Aorta (tissue), 5 donors: ENCODE measurements at places on chromosomes 2 and 18. TPM values are rescaled to one million over a fixed set of nuclear protein-coding genes. Genes with fewer than 3 reads are reported as not detected.

Gene ACKR3
- 113 TPM for total RNA-seq

Gene SP140
- 2.7 TPM for total RNA-seq

Gene OTOS
- not detected for total RNA-seq

Gene IMPACT
- 20.7 TPM for total RNA-seq

Gene ICOS
- total RNA-seq = not detected

Gene ERCC3
- 45.5 TPM for total RNA-seq

Gene ST8SIA3
- total RNA-seq = not detected

Gene UGT1A5
- not detected for total RNA-seq

Gene ANKRD62
- total RNA-seq = not detected

Gene NTSR2
- not detected for total RNA-seq

Gene ZAP70
- 7.5 TPM for total RNA-seq

GRCh38 chr18:68299906-68300305 lies 415.0 kb downstream of the TMX3 start:
- DNase-seq = no peak

DNA sequence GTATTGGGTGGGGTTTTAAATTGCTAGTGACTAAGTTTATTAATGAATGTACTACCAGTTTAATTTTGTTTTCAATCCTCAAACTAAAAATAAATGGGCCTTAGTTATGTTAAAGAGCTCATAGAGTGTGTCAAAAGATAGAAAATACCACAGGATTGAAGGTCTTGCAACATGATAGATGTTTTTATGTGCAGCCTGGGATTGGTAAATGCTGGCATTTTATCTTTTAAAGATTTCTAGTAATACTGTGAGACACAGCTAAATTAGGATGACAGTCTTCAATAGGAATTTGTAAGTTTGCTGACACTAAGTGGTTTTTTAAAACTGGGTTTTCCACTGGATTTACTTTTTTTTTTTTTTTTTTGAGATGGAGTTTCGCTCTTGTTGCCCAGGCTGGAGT lies 122.3 kb downstream of the HAUS1 start:
- no peak for DNase-seq

GRCh38 chr2:160666154-160667060 lies 172.8 kb upstream of the RBMS1 start:
- no peak for DNase-seq

DNA sequence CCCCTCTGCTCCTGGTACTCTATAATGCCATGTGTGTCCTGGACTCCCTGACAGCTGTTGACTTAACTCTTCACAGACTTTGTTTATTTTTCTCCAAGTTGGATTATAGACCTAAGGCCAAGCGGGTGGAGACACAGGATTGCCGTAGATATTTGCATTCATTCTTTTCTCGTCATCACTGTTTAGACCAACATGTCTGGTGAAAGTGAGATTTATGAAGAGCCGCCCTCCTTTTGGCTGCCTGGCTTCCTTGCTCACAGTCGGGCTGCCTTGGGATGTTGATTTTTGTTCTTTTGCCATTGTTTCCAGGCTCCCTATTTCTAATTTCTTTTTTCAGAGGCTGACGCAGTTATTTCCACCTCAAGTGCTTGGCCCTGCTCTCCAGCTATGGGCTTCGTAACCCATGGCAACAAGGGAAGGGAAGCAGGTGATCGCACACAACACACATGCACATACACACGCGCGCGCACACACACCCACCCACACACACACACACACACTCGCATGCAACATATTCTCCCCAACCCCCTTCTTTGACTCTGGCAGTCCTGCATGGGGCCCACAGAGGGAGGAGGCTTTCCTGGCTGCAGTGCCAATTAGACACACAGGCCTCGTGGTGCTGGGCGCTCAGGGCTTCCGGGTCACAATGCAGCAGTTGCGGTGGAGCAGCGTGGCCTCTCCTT lies 296.5 kb downstream of the MTX2 start:
- no peak for DNase-seq

GRCh38 chr18:47249314-47249981 lies 2.0 kb downstream of the SKOR2 start:
- DNase-seq = no peak

DNA sequence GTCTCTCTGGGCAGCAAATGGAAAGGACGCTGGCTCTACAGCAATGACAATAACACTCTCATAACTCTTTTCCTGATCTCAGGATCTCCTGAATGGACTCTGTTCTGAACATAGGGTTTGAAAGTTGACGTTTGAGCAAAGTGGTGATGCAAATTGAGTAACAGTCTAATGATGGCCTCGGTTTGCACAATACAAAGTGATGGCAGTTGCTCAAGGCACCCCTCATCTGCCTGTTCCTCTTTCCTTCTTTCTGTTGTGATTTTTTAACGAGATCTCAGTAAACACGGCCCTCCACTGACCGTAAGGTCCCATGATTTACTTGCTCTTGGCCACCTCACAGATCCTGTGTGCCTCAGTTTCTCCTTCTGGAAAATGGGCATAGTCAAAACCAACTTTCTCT lies 303.6 kb downstream of the SLC8A1 start:
- no peak for DNase-seq

- DNase-seq = no peak
These were observed 288.1 kb downstream of the CCDC102B start for GRCh38 chr18:69085951-69086350.

GRCh38 chr18:56391931-56392590 lies 246.3 kb downstream of the TXNL1 start:
- DNase-seq = no peak

DNA sequence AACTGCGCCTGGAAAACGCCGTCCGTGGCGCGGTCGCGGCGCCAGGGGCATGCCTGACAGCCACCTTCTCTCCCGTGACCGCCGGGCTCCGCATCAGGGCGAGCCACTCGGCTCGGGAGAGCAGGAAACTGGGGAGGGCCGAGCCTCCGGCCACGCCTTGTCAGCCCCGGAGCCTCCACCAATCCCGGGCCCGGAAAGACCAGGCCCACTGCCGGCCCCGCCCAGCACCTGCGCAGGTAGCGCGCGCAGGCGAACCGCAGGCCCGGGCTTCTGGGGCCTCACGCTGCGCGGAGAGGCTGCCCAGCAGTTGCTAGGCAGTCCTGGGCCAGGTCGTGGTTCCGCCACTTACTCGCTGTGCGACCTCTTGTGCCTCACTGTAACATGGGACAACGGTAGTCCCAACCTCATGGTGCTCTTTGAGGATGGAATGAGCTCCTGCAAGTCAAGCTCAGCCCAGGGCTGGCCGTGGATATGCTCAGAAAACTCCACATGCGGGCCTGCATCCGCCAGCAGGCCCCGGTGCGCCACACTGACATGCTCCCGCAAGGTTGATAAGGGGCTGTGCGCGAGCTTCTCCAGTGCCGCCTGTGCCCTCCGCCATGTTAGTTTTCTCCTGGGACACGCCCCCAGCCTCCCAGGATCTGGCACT lies 97.1 kb downstream of the INHBB start:
- DNase-seq = no peak

DNA sequence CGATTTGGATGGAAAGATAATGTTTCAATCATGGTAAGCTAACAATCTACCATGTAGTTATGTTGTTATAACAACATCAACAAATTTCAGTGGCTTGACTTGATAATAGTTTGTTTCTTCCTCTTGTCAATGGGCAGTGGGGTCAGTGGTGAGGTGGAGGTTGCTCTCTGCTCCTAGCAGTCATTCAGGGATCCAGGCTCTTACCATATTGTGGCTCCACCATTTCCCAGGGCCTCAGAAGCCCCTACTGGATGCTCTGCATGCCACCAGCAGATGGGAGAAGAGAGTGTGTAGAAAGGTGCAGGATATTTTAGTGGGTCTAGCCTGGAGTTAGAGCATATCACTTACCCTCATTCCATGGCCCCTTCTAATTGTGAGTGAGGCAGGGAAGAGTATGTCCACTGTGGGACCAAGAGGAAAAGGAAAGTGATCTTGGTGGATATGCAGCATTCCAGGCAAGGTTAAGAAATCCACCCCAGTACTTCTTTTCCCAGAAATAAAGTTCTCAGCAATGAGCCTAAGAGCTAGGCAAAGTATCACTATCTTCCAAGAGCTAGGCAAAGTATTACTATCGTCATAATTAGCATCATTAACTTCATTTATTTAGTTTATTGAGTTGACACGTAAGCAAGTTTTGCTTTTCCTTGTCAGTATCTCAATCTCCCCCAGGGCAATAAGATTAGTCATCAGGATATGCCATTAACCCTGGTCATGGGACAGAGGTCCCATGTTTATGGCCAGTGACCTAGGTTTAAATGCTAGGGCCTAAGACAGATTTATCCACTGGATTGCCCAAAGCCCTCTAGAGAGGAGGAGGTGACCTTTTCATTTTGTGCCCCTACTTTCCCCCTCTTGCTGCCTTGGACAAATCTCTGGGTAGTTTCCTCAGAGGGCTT lies 4.2 kb upstream of the IWS1 start:
- no peak for DNase-seq

DNA sequence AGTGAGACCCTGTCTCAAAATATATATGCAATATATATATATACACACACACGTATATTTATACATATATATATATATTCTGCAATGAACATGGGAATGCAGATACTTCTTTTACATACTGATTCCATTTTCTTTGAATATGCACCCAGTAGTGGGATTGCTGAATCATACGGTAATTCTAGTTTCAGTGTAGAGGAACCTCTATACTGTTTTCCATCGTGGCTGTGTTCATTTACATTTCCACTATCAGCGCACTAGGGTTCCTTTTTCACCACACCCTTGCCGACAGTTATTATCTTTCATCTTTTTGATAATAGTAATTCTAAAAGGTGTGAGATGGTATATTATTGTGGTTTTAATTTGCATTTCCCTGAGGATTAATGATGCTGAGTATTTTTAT lies 52.3 kb upstream of the SLC39A10 start:
- no peak for DNase-seq

GRCh38 chr2:216796115-216796840 lies 63.6 kb downstream of the TNP1 start:
- no peak for DNase-seq

- DNase-seq = no peak
These were observed 5.9 kb downstream of the SCYGR3 start for GRCh38 chr2:227608561-227609338.

GRCh38 chr18:29979881-29980280 lies 1062.7 kb downstream of the DSC3 start:
- no peak for DNase-seq
